ENCODE measurements at places on chromosomes 3 and 15.

- DNase-seq, result no peak
Measured at GRCh38 chr3:151391720-151392119, 7.2 kb upstream of the P2RY12 start.

DNA sequence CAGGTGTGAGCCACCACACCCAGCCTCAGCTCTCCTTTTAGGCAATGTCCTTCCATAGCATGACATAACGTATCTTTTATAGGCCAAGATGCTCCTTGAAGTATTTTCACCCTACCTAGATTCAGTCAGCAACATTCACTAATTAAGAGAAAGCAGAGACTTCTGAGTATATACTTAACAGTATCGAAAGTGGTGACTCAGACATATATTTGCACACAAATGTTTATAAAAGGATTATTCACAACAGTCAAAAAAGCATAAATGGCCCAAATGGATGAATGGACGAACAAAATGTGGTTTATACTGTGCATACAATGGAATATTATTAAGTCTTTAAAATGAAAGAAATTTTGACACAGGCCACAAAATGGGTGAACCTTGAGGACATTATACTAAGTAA lies 108.6 kb downstream of the ZNF385D start:
- no peak for DNase-seq

- DNase-seq, result no peak
Measured at GRCh38 chr3:21955406-21955805, 204.4 kb upstream of the ZNF385D start.

GRCh38 chr3:62248734-62249483 lies 124.4 kb downstream of the FEZF2 start:
- no peak for DNase-seq

DNA sequence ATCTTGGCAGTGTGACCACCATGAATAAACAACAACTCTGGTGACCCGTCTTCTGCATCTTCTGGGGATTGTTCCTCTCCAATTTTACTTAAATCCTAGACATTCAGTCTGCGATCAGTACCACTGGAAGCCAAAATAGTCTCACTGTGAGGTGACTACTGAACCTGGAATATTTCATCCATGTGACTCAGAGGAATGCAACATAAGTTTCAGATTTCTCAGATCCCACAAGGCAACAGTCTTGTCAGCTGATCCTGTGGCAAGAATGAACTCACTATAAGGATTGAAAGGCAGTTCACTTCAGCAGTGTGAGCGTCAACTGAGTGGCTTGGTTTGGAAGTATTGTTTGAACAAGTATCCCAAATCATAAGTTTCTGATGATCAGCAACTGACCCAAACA lies 13.2 kb downstream of the NSUN3 start:
- no peak for DNase-seq

DNA sequence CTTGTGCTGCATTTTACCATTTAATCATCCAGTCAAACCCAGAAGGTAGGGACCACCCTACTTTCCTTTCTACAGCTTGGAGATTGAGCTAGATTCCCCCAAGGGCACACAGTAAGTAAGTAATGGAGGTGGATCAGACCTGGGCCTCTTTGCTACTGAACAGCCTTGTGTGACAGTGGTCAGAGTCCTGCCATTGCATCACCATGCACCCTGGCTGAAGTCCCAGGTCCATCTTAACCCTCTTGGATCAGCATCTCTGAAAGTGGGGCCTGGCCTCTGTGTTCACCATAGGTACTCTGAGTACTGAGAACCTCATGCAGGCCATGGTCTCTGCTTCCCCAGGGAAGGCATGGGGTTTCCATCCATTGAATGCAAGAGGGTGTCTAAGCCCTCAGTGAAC lies 34.5 kb upstream of the ATP10A start:
- DNase-seq, result no peak

DNA sequence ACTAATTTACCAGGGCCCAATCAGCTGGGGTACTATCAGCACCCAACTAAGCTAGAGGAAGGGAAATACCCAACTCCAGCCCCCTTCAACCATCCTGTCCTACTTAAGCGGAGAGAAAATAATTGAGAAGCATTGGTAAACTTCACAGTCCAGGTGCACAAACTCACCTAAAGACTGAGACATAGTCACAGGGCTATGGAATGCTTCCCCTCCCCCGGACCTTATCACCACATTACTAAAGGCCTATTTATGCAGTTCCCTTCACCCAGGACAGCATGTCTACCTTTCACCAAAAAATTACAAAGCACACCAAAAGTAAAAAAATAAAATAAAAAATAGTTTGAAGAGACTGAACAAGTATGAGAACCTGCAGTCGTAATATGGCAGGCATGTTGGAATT lies 47.9 kb downstream of the HOMER2 start:
- no peak for DNase-seq

DNA sequence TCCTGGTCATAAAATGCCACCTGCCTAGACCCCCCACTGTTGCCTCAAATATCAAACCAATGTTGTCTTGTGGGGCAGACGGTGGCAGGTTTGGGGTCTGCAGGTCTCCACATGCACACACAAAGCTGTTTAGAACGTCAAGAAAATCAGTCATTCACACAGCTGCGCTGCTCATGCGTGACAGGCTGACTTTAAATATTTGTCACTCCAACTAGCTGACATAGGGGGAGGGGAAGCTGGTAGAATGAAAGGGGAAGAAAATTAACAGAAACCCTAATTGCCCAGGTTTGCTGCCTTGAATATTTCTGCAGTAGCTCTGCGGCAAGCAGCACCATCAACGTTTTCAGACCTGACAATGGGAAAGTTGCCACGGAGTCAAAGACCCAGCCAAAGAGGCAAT lies 201.8 kb downstream of the ABHD5 start:
- no peak for DNase-seq

DNA sequence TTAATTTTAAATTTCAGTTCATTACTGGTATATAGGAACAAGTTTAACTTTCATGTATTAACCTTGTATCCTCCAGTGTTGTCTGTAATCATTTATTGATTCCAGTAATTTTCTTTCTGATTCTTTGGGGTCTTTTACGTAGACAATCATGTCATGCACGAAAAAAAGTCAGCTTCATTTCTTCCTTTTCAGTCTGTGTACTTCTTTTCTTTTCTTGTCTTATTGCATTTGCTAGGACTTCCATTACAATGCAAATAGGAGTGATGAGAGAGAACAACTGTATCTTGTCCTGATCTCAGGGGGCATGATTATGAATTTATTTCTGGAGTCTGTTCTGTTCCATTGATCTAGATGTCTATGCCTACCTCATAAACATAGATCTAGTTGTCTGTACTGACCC lies 56.5 kb downstream of the STT3B start:
- DNase-seq, result no peak

DNA sequence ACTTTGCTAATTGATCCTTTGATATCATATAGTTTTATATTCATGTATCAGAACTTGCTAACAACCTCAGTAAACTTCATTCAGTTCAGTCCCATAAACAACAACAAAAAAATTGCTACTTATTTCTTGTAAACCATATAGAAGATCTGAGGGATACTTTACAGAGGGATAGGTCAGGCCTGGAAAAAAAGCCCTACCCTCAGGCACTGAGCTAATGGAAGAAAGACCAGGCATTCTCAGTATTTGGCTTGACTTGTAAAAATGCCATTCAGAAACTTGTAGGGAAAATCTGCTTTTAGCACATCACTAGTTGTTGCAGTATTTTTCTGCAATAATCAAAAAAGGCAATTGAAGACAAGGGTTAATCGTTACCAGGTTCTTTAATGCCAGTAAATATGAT lies 33.1 kb downstream of the ARMC8 start:
- no peak for DNase-seq

GRCh38 chr15:25797511-25797935 lies 65.6 kb downstream of the ATP10A start:
- no peak for DNase-seq

DNA sequence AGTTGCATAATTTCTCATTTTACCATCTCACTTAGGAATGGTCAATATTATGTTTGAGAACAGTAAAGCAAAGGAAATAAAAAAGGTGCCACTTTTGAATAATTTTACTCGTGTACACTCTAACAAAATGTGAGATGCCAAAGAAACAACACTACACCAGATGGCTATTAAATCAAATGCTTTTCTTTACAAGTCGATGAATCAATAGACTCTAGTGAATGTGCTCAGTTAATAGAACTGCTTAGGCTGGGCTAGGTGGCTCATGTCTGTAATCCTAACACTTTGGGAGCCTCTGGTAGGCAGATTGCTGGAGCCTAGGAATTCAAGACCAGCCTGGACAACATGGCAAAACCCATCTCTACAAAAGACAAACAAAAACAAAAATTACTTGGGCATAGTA lies 87.9 kb downstream of the ZNF609 start:
- DNase-seq, result no peak

GRCh38 chr3:52194485-52195290 lies 3.3 kb upstream of the ALAS1 start:
- DNase-seq, result no peak

DNA sequence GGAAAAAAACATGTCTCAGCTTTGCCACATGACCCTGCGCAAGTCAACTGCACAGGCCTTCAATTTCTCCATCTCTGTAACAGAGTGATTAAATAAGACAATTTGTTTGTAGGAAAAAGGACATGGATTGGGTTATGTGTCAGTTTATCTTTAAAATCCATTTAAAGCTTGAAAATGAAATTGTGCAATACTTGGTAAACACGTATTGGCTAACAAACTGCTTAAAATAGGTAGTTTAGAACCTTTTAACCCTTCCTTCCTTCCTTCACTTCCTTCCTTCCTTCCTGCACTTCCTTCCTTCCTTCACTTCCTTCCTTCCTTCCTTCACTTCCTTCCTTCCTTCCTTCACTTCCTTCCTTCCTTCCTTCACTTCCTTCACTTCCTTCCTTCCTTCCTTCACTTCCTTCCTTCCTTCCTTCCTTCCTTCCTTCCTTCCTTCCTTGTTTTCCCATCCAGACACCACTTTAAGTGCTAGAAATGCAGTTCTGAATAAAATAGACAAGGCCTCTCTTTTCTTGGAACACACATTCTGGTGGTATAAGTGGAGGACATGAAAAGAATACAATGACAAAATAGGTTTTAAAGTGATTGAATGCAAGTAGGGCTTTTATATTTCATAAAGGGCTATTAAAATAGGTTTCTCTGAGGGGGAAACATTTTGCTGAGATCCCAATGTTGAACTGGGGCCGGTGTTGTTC lies 130.2 kb upstream of the TP63 start:
- no peak for DNase-seq

GRCh38 chr3:28901018-28901417 lies 379.9 kb upstream of the RBMS3 start:
- no peak for DNase-seq

DNA sequence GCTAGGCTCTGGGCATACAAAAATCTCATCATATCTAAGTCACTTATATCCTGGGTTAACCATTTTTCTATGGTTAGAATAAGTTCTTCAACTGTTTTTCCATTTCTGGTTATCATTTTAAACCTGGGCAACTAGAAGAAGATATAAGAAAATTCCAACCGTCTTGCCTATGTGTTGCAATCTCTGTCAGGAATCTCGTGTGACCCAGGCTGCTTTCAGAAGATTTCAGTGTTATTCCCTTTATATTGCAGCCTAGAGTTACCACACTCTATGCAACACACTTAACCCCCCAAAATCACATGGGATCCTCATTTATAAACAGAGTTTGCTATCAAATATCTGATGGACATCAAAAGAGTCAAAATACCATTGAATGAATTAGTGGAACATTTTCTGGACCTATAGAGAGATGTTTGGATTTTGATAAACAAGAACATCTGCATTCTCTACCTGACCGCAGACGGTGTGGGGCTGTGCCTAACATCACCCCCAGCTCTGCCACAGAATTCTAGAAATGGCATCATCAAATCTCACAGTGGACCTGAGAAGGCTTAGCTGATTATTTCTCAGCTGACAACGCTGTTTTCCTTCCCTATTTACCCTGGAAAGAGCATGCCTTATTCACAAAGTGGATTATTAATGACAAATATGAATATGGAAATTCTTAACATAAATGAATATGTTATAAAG lies 515.7 kb downstream of the NTRK3 start:
- DNase-seq, result no peak

GRCh38 chr3:57036952-57037351 lies 23.5 kb upstream of the SPATA12 start:
- DNase-seq, result no peak

DNA sequence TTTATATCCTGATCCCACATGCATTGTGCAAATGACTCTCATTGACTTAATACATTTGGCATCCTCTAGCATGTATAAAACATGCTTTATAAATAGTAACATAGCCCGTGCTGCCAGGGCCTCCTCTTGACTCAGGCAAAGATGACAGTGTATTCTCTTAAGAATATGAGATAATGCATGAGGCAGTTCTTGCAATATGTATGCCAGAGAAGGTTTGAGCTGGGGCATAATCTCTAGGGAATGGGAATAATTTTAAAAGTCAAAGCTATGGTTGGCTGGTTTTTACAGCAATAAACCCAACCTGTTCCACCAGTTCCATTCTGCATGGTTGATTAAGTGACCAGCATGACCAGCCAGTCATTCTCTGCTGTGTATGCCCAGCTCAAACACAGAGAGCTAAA lies 179.0 kb upstream of the PFN2 start:
- DNase-seq, result no peak

DNA sequence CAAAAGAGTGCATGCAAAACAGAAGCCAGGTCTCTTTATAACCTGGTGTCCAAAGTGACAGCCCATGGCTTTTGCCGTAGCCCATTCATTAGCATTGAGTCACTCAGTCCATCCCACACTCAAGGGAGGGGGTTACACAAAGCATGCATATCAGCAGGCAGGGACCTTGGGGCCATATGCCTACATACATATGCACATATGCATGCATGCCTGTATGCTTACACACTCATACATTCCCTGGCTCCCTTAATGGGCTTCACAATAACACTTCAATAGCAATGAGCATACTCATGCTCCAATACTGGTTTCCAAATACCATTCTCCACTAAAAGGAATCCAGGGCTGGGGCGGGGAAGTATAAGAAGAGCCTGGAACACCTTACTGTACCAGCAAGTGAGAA lies 22.0 kb downstream of the TRPM1 start:
- DNase-seq, result no peak

DNA sequence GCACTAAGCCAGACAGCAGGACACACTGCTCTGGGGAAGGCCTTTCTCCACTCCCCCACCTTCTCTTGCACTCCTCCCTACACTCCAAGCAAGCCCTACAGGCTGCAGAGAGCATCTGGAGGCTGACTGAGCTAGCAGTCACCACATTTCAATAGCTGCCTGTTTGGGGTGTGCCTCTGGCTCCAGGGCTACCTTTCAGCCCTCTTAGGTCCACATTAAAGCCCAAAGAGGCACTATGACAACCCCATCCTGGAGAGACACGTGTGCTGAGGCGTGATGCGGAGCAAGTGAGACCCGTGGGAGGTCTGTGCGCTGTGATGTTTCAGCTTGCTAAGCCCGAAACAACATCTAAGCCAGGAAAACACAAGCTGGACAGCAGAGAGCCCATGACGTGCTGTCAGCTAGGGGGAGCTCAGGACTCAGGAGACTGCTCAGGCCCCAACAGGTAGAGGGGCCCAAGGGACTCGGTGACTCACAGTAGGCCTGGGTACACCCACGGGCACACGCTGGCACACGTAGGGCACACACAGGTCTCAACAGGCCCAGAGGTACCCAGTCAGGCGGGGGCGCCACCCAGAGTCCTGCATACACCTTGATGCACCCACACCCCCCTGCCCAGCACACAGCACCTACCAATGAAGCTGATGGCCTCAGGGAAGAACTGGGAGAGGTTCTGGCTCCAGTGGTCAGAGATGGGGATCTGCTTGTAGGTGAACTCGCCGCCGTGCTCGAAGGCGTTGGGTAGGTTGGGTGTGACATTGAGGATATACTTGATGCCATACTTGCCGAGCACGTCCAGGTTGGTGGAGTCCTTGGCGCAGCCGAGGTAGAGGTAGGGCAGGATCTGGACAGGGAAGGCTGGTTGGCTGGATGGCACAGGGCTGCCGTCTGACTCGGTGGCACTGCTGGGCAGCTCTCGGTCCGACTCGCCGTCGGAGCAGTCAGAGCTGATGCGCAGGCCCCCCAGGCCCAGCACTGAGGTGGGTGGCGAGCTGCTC lies 2.8 kb downstream of the DUSP7 start:
- no peak for DNase-seq
